ENCODE measurements at places on chromosomes 7 and 10.

GRCh38 chr10:89335226-89335625, 7.4 kb downstream of the IFIT3 start:
- no peak for DNase-seq

- DNase-seq: peak; percentile 18
These were observed 48.0 kb downstream of the RHOBTB1 start for GRCh38 chr10:60896033-60896432.

DNA sequence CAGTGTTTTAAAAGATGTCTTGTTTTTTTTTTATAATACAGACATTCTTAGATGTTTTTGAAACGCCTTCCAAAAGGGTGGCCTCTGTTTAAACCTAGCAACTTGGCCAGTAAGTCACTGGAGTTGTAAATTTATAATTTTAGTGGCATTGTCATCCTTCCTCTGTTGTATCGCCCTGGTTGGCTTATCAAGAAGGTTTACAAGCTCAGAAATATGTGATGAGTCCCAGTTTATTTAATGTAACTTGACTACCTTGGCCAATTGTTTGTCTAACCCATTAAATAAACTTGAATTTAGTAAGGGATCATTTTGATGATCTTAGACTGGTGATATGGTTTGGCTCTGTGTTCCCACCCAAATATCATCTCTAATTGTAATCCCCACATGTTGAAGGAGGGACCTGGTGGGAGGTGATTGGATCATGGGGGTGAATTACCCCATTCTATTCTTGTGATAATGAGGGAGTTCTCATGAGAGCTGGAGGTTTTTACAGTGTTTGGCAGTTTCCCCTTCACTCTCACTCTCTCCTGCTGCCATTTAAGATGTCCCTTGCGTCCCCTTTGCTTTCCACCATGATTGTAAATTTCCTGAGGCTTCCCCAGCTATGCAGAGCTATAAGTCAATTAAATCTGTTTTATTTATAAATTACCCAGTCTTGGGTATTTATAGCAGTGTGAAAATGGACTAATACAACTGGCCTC, 13.4 kb upstream of the NT5C3A start:
- no peak for DNase-seq

GRCh38 chr7:79964463-79964862, 170.2 kb upstream of the GNAI1 start:
- DNase-seq: no peak

DNA sequence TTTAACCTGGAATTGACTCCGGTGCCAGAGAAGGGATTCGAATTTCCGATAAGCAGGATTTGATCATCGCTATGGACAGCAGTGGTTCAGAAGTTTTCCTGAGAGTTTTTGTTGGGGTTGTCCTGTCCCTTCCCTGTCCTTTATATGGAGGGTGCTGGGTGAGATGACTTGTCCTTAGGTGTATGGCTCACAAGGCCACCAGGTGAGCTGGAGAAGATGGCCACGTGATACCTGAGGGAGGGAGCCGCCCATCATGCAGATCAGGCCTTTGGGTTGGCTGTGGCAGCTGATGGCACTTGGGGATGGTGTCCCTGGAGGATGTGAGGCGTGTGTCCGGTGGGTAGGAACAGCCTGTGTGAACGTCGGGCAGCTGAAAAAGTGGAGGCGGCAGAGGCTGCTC, 187.7 kb downstream of the PTPN20 start:
- DNase-seq: no peak

DNA sequence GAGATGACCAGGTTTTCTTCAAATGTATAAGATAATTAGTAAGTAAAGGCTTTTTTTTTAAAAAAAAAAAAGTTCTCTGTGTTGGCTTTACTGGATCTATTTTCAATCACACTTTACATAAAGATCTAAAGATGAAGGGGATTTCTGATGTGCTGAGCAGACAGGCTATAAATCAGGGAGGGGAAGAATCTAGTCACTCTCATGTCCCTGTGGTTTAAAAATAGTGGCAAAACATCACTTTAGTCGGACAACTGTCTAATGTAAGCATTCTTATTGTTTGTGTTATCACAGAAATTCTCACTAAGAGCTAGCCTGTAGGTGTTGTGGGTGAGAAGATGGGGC, 132.7 kb downstream of the ICA1 start:
- DNase-seq: no peak

DNA sequence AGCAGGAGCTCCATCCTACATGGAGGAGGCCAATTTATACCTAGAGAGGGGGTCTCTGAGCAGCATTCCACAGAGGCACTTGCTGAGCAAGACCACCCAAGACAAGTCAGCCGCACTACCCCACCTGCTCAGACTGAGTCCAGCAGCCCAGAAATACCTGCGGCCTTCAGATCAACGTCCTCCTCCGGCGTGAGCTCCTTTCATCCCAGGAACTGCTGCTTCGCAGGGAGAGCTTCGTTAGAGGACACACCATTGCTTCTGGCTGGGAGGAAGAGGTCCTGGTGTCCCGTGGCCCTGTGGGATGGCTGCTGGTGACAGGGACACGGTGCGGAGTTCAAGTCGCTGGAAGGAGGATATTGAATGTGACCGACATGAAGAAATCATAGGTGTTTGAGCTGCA, 216.9 kb upstream of the PPP2R2D start:
- no peak for DNase-seq

DNA sequence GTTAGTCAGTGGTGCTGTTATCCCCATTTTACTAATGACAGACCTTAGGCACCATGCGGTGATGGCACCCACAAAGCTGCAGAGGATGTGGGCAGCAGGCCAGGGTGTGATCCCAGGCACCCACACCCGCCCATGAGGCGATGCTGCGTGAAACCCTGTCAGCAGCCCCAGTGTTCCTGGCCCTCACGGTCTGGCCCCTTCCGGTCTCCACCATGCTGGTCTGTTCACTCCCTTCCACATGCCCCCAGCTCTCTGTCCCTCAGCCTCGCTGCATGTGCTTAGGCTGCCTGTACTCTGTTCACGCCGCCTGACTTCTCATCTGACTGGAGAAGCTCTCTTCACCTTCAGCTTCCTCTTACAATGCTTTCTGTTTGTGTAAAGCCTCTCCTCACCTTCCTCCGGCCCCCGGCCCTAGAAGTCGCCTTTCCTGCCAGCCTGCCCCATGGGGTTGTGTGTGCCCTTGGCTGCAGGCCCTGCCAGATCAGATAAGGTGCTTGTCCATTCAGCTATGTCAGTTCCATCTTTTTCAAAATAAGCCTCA, 17.6 kb upstream of the ORAI2 start:
- no peak for DNase-seq

- DNase-seq: no peak
These were observed 695.0 kb upstream of the NRP1 start for GRCh38 chr10:34029455-34029854.

GRCh38 chr7:155477476-155477875, 19.5 kb downstream of the EN2 start:
- no peak for DNase-seq

DNA sequence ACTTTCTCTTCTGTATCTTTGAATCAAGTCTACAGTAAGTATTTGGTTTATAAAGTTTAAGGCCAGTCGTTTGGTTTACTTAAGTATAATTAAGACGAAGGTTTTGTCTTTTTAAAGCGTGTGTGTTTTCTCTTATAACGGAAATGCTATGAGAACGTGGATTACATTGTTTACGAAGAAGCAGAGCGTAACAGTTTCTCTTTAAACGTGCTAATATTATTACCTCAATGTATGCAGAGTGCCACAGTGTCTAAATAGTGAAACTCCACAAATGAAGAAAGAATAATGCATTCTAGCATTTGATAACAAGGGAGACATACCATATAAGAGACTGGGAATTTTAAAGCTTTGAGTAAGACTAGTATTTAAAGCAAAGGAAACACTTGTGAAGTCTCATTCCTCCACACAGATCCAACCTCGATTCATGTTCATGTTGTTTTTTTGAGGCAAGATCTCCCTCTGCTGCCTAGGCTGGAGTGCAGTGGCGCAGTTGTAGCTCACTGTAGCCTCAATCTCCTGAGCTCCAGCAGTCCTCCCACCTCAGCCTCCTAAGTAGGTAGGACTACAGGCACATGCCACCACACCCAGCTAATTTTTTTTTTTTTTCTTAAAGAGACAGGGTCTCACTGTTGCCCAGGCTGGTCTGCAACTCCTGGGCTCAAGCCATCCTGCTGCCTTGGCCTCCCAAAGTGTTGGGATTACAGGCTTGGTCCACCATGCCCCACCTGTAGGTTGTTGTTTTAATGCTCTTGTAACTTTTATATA, 75.1 kb downstream of the ANKRD61 start:
- DNase-seq: peak; percentile 14

DNA sequence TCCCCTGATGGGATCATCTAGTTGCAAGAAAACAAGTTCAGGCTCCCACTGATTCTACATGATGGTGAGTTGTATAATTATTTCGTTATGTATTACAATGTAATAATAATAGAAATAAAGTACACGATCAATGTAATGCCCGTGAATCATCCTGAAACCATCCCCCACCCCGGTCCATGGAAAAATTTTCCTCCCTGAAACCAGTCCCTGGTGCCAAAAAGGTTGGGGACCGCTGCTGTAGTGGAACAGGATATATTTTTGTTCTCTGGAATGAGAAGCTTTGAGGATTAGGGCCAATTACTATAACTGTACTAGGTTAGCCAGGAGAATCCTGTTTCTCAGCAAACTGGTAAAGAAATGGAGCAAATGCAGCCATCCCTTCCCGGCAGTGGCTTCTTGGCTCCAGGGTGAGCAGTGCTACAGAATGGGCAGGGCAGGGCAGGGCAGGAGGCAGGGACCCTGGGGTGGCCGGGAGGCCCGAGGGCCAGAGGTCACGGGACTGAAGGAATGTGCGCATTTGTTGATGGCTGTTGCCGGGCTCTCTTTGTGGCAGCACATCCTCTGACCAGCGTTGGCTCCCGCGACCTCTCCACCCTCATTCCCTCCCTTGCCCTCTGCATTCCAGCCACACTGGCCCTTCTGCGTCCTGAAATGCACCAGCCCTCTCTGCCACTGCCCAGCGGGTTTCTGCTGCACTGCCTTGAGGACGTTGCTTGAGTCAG, 162.3 kb upstream of the NPS start:
- DNase-seq: no peak

- DNase-seq: peak; percentile 27
These were observed 3.1 kb downstream of the VSIR start for GRCh38 chr10:71770255-71770654.

DNA sequence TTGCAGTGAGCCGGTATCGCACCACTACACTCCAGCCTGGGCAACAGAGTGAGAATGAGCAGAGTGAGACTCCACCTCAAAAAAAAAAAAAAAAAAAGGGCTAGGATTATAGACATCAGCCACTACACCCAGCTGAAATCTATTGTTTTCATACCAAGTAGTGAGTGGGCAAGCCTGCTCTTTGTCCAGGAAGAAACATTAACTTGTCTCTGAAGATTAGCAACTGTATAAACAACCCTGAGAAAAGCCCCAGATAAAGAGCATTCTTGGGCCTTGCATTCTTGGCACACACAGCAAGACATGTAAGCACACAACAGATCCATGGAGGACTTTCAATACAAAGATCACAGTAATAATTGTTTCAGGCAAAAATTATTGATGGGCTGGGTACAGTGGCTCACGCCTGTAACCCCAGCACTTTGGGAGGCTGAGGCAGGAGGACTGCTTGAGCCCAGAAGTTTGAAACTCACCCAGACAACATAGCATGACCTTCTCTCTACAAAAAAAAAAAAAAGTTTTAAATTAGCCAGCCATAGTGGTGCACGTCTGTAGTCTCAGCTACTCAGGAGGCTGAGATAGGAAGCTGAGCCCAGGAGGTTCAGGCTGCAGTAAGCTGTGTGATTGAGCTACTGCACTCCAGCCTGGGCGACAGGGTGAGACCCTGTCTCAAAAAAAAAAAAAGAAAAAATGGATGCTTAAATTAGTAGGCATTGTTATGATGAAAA, 4.4 kb downstream of the PSPH start:
- peak; percentile 79 for DNase-seq

GRCh38 chr7:41052201-41052600, 650.7 kb downstream of the INHBA start:
- no peak for DNase-seq

GRCh38 chr10:95565336-95565735, 4.2 kb upstream of the SORBS1 start:
- DNase-seq: no peak

- no peak for DNase-seq
These were observed 37.6 kb downstream of the R3HCC1L start for GRCh38 chr10:98172073-98172472.

Data from AG09309 (cell line).